HepG2 (cell line): ENCODE measurements at places on chromosomes 1 and 21. TPM values are rescaled to one million over a fixed set of nuclear protein-coding genes. Genes with fewer than 3 reads are reported as not detected.

- DNase-seq: no peak
Measured at GRCh38 chr21:33028773-33029384, 3.1 kb downstream of the OLIG2 start.

DNA sequence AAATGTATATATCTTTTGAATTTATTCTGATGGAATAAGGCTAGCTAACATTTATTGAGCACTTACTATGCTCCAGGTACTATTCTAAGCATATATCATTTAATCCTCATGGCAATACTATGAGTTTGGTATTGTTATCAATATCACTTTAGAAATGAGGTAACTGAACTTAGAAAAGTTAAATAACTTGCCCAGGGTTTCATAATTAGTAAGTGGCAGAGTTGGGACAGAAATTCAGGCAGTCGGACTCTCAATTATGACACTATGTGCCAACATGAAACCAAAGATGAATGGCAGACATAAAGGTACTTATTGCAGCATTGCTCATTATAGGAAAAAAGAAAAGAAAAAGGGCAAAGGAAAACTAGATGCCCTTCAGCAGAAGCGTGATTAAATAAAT, 48.2 kb downstream of the RAB3GAP2 start:
- DNase-seq: no peak

DNA sequence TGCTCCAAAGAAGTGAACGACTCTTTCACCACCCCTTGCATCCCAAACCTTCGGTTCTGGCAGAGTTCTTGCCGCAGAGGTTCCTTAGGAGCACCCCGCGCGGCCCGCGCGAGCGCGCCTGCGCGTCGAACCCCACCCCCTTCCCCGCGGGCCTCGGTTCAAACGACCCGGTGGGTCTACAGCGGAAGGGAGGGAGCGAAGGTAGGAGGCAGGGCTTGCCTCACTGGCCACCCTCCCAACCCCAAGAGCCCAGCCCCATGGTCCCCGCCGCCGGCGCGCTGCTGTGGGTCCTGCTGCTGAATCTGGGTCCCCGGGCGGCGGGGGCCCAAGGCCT, at the start of gene C1orf56:
C1orf56 (plus strand) TSS at position 161 of the 334 bp plus-strand sequence; CDS start at position 258, 97 bp downstream.
- peak; percentile 43 for DNase-seq

- no peak for DNase-seq
Measured at GRCh38 chr1:162230517-162230916, 146.1 kb downstream of the SPATA46 start.

- DNase-seq: no peak
Measured at GRCh38 chr1:98278055-98278454, 357.2 kb upstream of the DPYD start.

- no peak for DNase-seq
Measured at GRCh38 chr1:216559359-216559758, 136.1 kb upstream of the USH2A start.

Gene PRAMEF7
- polyA plus RNA-seq: not detected in 2 replicates

DNA sequence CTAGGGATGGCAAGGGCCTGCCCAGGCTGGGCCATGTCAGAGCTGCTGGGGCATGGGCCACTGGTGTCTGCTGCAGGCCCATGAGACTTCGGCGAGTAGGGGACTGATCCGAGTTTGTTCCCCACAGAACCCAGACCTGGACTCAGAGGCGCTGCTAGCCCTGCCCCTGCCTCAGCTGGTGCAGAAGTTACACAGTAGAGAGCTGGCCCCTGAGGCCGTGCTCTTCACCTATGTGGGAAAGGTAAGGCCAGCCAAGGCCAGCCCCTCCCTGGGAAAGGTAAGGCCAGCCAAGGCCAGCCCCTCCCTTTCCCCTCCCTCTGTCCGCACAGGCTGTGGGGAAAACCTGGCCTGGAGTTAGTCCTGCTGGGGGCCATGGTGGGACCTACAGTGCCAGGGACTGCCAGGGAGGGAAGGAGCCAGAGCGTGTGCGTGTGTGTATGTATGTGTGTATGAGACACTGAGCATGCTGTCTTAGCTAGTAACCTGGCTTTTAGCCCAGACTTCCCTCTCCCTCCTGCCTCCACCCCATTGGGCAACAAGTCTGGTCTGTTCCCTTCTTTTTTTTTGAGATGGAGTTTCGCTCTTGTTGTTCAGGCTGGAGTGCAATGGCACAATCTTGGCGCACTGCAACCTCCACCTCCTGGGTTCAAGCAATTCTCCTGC, 8.0 kb downstream of the FAAH start:
- DNase-seq: peak; percentile 40

Gene SYT11
- polyA plus RNA-seq: 0.59 and 0.64 TPM in 2 replicates

GRCh38 chr1:51303315-51303714, 27.0 kb downstream of the TTC39A start:
- DNase-seq: no peak
